ENCODE measurements at places on chromosomes 7 and 10. TPM values are rescaled to one million over a fixed set of nuclear protein-coding genes. Genes with fewer than 3 reads are reported as not detected.
A peak's percentile ranks its signal among the peaks of the same experiment; 100 is the strongest.

Gene GNAT3
- total RNA-seq, result not detected

- DNase-seq, result no peak
Observed at GRCh38 chr10:102644066-102644645, at the start of gene TRIM8. Gene TRIM8, plus strand, starts transcription at chr10:102644479. Its CDS starts 139 bp downstream, at chr10:102644618.

DNA sequence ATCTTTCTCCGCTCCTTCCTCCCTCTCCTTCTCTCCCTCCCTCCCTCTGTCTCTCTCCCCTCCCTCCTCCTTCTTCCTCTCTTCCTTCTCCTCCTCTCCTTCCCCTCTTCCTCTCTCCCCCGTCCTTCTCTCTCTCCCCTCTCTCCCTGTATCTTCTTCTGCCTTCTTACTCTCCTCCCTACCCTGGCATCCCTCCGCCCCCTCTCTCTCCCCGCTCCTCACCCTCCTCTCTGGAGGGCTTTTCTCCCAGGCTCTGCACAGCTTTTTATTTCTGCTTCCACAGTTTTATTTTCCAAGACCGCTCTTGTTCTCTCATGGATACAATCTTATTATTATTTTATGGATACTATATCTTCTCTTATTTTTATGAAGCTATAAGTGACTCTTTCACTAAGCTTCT is 32.6 kb downstream of the AP5Z1 start:
- no peak for DNase-seq

GRCh38 chr7:157519798-157520244 is 183.0 kb downstream of the DNAJB6 start:
- DNase-seq, result no peak

- peak; percentile 72 for DNase-seq
Observed at GRCh38 chr10:84348860-84349259, 20.5 kb downstream of the CCSER2 start.

Gene AKR1E2
- total RNA-seq, result not detected

GRCh38 chr10:4529266-4529665 is 296.7 kb upstream of the AKR1E2 start:
- DNase-seq, result no peak

Gene MRPL43
- total RNA-seq, result 146 TPM

DNA sequence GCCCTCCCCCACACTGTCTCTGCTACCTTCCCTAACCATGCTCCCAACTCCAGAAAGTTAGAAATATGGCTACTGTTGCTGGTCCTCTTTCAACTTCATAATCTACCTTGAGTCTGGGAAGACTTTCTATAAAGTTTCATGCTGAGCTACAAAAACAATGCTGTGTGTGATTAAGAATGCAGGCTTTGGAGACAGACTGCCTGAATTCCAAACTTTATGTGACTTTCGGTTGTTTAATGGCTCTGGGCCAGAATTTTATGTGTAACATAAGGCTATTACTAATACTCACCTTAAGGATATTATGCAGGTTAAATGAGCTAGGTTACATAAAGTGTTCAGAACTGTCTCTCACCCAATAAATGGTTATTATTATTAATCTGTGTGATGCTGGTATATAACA is 19.1 kb downstream of the BET1 start:
- DNase-seq, result no peak

GRCh38 chr7:55240418-55241142 is 124.6 kb upstream of the LANCL2 start:
- no peak for DNase-seq

DNA sequence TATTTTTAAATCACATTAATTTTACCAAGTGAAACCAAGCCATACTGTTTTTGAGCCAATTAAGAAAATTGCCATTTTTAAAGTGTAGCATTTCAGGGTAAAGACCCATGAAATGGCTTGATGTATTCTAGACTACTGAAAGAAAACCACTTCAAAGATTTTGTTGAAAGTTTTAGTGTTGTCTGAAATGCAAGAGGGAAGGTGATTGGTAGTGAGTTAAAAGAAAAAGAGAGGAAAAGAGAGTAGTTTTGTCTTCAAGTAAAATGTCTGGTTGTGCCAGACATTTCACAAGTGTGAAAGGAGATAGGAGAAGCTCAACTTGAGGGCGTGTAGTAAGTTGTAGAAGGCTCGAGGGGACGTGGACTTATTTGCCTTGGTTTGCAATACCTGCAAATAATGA is 41.6 kb downstream of the CALML5 start:
- DNase-seq, result no peak

Gene NPY
- not detected for total RNA-seq

DNA sequence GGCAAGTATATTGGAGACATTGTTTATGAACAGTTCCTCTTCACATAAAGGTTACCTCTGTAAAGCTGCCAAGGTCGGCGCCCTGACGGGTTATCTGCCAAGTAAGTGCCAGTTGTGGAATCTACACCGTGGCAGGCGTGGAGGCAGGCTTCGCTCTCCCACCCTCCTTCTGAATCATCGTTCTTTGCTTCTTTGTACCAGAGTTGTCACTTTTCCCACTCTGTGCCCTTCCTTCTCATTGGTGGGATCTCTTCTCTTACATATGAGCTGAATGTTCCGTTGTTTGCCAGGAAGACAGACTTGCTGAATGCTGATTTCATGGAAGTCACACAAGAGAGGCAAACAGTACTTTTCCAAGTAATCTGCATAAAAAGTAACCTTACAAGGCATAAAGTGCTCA is 40.6 kb upstream of the PTPRZ1 start:
- DNase-seq, result no peak

GRCh38 chr7:83472376-83472775 is 176.6 kb downstream of the SEMA3E start:
- no peak for DNase-seq

Gene FLNC
- total RNA-seq, result 38.6 TPM

DNA sequence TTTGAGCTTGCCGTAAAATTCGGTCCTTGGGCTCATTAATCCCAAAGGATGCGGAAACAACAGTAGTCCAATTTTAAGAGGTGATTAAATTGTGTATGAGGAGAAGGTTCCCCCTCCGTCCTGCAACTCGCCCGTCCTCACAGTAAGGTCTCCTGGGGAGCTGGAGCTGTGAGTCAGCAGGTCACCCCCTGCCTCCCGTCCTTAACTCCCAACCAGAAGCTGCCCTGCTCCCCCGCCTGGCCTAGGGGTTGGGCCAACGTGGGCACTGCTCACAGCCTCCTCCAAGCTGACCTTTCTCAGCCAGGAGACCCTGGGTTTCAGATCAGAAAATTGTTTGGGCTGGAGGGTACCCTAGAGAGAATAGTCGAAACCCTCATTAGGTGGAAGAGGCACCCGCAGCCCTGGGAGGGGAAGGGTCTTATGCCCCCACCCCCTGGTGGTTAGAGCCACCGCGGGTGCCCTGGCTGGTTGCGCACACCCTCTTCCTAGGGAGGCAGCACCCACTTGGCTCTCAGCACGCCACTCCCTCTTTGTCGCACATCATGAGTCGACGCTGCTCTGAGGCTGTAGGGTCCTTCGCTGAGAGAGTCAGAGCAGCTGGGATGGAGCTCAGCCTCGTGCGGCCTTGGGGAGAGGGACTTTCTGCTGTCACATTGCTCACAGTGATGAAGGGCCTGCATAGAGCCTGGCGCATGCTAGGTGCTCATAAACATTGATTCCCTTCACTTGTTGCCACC is 131.2 kb downstream of the TACC2 start:
- no peak for DNase-seq

Gene ENO4
- total RNA-seq, result not detected

- no peak for DNase-seq
Observed at GRCh38 chr10:77328272-77328816, 309.3 kb downstream of the KCNMA1 start.

- no peak for DNase-seq
Observed at GRCh38 chr10:116465546-116465945, 37.9 kb downstream of the PNLIPRP3 start.

Gene GPER1
- 1.8 TPM for total RNA-seq

Gene RELN
- total RNA-seq, result 0.02 TPM

DNA sequence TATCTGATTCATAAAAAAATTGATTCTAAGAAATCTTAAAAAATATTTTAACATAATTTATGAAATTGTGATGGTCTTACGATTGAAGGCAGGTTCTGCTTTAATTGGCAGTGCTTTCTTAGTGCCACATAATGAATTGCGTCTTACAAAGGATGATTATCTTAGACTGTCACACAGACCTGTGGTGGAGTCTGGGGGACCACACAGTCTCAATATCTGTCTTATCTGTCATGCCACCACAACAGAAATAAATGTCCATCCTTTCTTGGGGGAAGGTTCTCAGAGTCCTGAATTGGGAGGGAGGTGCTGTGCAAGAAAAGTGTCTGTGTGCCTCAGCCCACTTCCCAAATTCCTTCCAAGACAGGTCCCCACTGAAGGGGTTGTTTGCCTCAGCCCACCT is 34.0 kb downstream of the ZDHHC6 start:
- no peak for DNase-seq

Gene NEUROG3
- not detected for total RNA-seq

DNA sequence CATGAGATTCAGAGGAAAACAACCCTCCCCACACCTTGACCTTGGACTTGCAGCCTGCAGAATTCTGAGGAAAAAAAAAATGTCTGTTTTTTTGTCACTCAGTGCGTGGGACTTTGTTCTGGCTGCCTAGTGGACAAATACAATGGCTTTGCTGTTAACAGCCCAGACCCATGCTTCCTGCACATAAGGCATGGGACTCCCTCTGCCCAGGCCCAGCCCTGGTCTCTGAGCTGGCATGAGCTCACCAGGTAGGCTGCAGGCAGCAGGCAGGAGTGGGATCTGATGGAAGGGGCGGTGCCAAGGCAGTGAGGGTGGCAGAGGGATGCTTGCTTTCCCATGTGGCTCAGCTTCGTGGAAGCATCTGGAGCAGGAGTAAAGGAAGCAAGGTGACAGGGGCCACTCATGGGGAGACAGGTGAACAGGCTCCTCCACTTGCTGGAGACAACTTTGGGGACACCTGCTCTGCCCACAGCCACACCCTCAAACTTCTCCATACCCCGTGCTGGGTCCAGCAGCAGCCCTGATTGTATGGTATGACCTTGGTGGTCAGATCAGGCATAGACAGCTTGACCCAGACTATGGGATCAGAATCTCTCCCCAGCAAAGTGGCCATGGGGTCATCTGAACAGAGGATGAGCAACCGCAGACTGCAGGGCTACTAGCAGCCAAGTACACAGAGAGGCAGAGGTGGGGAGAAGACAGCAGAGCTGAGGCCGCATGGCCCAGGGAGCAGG is 27.0 kb downstream of the ANXA8 start:
- no peak for DNase-seq
